ENCODE measurements at places on chromosomes 1 and 21.

DNA sequence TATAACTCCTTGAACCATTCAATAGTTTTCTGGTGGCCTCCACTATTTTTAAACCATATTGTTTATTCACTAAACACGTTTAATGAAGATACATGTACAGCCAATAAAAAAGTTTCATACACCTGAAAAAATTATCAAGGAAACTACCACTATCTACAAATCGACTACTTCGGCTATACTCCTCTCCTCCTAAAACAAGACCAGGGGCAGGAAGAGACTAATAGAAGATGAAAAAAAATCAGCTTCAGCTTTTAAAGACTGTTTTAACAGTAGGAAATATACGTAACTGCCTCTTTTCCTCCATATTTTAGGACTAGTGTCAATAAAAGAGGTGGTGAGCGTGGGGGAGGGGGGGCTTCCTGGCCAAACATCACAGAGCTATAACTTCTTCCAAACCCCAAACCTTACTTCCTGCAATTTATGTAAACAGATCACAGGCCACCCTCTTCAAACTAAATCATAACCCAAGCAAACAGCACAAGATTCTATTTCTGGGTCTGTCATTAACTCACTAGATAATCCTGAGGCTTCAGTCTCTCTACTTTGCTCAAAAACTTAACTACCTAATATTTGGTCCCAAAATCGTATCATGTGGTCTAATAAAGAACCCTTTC, 15.1 kb downstream of the FOXJ3 start:
- no peak for DNase-seq

DNA sequence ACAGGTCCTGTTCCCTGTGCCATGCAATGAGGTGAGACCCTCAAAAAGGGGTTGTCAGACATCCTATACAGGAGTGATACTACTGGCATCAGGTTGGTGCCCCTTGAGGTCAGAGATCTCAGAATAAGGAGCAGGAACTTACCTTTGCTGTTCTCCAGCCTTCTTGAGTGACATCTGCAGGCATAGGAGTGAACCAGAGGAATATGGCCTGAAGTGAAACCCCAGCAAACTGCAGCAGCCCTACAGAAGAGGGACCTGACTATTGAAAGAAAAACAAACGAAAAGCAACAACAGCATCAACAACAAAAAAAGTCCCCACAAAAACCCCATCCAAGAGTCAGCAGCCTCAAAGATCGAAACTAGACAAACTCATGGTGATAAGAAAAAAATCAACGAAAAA, 74.5 kb downstream of the CHD1L start:
- no peak for DNase-seq

GRCh38 chr1:173473599-173474011, 3.5 kb upstream of the PRDX6 start:
- peak; percentile 64 for DNase-seq

- peak; percentile 24 for DNase-seq
These were observed 11.7 kb upstream of the MYOCOS start for GRCh38 chr1:171610385-171610784.

- DNase-seq = no peak
These were observed 8.2 kb downstream of the SYTL1 start for GRCh38 chr1:27349784-27350662.

DNA sequence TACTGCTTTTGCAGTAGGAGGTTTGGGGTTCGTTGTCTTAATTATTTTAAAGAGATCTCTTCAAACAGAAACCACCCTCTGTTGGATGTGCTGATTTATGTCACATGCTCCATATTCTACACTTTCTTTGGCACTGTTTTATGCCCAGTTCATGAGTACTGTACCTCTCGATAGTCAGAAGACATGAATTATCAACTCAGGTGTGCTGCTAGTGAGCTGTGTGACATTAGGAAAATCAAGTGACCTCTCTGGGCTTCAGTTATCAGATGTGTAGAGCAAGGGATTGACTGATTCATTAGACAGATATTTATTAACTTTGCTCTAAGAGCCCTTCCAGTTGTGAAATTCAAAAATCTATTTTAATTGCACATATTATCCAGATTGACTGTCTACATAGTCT, 2.1 kb upstream of the AHCTF1 start:
- DNase-seq = no peak

DNA sequence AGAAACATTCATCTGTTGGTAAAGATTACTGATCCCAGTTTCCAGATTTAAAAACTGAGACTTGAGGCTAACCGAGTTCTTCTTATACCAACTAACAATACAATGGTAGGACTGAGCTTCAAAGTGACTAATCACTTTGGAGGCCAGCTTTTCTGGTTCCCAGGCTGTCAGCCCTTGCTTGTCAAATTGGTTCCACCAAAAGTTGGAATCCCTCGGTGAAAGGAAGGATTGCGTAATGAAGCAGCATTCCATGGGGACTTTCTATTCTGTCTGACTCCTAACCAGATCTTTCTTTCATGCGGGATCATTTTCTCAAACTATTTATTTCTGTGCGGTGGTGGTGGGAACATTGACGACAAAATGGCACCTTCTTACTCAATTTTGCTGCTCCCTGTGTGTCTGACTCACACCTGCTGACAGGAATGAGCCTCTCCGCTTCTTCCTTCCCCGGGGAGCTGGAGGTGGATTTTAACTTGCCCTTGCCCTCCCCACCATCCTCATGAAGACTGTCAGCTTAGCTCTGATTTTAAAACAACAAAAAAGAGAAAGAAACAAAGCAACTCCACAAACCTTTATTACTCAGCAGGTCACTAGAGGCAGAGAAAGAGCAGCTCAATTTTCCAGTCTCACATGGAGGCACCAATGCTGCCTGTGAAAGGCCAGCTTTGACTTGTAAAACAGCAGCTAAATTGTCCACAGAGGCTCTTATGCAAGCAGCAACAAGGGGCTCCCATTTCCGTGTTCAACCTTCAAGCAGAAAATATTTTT, 32.9 kb upstream of the RASAL2 start:
- peak; percentile 70 for DNase-seq

DNA sequence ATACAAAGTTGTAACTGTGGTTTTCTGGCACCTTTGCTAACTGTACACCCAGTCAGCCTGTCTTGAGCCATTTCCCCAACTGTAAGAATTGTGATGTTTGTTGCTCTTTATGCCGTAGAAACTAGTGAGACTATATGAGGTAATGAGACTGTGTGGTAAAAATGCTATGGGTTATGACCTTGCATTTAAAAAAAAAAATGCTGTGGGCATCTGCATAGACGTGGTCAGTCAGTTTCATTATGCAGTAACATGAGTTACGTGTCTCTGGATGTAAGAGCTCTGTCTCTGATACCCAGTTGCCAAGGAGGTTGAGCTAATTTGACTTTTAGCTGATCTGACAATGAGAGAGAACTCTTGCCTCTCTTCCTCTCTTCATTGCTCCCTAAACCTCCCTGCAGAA, 80.6 kb upstream of the LAMC2 start:
- no peak for DNase-seq

- DNase-seq = peak; percentile 43
These were observed 18.7 kb downstream of the C1orf198 start for GRCh38 chr1:230849451-230850224.

DNA sequence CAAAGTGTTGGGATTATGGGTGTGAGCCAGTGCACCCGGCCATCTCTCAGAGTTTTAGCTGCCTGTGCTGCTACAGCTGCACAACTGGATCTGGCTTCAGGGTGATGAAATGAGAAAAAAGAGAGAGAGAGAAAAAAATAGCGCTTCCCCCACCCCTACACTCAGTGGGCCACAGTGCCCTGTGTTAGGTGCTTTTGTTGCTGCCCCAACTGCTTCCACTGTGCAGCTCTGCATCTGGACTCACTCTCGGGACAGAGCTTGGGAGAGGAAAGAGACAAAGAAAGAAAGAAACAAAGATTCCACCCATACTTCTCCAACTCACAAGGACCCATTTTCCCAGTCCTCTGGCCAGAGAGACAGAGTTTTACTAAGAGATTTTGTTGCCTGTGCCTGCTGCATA, 50.4 kb downstream of the INAVA start:
- DNase-seq = no peak

DNA sequence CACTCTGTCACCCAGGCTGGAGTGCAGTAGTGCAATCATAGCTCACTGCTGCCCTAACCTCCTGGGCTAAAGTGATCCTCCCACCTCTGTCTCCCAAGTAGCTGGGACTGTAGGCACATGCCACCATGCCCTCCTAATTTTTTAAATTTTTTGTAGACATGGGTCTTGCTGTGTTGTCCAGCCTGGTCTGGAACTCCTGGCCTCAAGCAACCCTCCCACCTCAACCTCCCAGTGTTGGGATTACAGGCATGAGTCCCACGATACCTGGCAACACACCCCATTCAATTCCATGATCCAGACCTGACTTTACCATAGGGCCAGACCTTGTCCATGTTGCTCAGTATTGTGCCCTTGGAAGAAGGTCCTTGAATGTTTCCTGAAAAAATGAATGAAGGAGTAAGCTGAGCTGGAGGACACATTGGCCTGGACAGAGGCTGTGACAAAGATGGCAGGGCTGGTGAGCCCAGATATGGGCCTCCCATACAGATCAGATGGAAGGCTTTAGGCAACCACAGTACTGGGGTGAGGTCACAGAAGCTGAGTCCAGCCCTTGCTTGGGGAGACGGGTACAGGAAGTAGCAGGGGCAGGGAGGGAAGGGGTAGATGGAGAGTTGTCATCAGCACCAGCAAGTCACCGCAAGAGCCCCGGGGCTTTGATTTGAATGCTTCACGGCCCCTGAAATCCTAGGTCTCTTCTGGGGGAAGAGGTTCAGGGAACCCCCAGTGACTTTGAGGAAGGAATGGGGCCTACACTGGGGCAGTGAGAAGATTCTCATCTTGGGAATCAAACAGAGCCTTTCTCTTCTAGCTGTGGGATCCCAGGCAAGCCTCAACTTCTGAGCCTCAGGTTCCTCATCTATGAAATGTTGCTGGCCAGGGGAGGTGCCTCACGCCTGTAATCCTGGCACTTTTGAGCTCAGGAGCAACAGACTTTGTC, 40.1 kb upstream of the DMBX1 start:
- DNase-seq = no peak

DNA sequence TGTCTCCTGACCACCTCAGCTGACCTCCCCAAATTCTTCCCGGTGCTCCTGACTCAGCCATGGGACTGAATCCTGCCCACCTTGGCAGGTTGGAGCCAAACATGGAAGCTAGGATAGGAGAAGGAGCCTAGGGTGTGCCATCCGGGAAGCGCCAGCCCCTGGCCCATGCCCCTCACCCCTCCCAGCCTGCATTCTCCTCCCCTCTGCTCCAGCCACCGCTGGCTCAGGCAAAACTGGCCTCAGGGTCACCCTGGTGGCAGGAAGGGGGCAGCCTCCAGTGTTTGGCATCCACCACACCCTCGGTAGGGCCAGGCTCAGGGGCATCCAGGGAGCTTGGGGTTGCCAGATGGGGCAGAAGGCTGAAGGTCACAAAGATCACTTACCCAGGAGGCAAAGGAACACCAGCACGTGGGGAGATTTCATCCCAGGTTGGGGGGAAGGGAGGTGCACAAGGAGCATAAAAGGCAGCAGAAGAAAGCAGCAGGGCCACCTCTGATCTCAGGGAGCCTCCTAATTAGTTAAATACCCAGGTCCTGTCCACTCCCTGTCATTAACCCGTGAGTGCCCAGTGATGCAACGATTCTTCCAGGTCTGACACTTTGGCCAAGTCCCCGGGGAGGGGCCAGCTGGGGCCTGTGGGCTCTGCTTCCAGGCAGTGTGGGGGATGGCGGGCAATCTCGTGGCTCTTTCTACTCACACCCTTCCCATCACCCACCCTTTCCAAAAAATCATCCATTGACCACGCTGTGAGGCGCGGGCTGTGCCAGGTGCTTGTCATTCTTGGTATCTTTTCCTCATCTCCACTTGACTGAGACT, at the start of gene PLA2G2E:
Gene PLA2G2E (minus strand): TSS at position 481 of the 816 bp plus-strand sequence. CDS start 58 bp downstream, at position 423.
- no peak for DNase-seq

DNA sequence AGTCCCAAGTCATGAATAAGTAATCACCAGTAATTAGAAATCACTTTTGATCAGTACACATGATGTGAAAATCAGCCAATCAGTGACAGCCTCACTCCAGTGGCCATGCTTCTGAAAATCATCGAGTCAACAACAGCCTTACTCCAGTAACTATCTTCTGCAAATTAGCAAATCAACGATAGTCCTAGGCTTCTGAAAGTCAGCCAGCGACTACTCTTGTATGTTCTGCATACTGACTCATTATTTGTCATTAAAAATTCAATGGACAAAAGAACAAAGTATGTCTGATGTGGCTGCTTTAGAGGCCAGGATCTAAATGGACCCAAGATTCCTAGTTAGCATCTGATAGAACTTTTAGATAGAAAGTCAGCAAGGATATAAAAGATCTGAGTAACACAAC, 102.5 kb downstream of the GPR52 start:
- DNase-seq = peak; percentile 5

DNA sequence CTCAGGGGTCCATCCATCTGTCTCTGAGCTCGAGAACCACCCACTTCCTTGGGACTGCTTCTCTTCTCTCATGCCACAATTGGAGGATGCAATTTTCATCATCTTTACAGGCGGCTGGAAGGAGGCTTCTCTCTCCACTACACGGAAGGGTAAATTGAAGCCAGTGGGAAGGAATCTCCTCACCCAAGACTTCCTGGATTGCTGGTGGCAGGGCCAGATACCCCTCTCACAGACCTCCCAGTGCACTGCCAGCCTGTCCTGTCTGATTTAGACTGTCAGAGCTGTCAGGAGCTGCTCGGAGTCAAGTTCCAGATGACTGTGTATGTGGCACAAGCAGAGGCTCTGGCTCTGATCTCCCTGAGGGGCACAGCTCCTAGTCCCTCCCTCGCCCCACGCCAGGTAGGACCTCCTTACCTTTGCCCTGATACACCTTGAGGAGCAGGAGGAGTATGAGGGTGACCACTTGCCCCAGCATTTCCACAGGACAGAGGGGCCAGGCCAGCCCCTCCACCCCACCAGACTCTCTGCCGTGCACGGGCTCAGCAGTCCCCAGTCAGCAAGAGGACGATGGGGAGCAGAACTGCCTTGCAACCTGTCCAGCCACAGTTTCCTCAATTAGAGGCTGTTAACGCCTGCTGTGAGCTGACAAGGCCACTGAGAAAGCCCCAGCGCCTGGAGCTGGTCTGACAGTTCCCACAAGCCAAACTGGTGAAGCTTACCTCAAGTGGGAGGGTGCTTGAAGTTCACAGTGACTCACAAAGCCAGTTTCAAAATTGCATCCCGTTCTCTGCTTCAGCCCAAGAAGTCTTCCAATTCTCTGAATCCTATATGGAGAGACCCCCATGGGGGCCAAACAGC, at the start of gene CD244:
Gene CD244 (minus strand): TSS at position 685 of the 858 bp plus-strand sequence. CDS start 210 bp downstream, at position 475.
- peak; percentile 25 for DNase-seq

- no peak for DNase-seq
These were observed 924 bp upstream of the CAMSAP2 start for GRCh38 chr1:200737647-200738291.

- DNase-seq = no peak
These were observed 320.9 kb upstream of the C1orf87 start for GRCh38 chr1:60394436-60394835.

DNA sequence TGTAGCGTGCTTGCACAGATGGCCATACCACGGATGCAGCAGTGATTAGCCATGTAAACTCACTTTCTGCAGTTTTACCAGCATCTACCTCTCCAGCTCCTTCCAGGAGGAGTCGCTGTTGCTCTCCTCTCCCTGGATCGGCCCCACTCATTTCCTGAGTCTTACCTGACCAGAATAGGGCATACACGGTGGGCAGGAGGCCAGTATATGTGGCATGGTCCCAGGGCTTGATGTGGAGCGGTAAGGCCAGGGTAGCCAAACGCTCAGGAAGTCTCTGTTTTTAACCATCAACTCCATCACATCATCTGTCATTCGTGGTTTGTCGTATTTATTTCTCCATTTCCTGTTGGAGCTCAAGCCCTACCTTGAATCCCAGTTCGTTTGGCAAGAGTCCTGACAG, 163.4 kb upstream of the USP24 start:
- no peak for DNase-seq

- peak; percentile 90 for DNase-seq
These were observed 518.6 kb upstream of the ZP4 start for GRCh38 chr1:238409191-238409850.

All from mammary epithelial cell (primary cell).